ENCODE measurements at places on chromosomes 2 and 18.

DNA sequence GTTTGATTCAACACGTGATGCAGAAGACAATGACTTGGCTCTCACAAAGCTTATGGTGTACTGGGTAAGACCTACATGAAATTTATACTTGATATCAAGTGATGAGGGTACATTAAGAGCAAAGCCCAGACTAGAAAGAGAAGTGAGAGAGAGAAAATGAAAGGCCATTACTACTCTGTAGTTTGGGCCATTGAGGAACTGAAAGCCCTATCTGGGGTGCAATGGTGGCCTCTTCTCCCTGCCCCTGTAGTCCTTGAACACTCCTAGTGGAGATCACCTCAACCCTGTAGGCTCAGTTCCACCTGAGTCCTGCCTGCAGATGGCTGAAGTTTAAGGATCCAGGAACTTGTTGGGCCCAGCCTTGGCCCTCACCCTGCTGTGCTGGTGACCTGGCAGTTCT is 569.8 kb upstream of the MEX3C start:
- DNase-seq, result no peak

DNA sequence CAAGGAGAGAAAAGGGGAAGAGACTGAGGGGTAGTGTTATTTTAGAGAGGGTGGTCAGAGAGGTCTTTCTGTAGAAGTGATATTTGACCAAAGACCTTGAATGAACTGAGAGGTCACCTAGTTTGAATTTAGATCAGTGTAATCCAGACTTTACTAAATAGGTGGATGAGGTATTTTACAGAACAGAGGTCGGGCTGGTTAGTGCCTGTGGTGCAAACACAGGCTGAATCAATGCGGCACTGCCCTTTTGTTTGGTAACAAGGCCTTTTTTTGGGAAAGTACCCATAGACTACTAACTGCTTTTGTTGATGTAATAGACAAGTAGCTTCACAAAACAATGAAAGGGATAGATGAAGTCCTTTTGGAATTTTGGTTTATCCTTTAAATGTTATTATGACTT is 15.9 kb downstream of the RAPGEF4 start:
- DNase-seq, result no peak

- DNase-seq, result no peak
Measured at GRCh38 chr2:43846140-43846793, 7.5 kb downstream of the ABCG8 start.

GRCh38 chr2:219698748-219699439 is 71.5 kb downstream of the SLC4A3 start:
- DNase-seq, result no peak

GRCh38 chr2:75453384-75454240 is 107.1 kb downstream of the EVA1A start:
- no peak for DNase-seq

DNA sequence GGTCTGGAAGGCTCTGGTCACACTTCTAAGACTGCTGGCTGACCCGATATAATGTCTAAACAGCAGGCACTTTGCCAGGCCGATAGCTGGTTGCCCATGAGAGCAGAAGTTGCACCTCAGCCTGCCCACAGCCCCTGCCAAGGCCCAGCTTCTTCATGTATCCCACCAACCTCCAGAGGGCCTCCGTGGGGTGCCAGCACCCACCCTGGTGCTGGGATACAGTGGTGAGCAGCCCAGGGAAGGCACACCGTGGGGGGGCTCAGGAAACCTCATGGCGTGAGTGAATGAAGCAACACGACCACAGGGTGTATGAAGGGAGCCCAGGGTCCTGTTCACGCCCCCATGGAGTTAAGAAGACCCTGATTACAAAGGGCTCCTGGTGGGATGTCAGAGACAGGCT is 16.2 kb upstream of the GLI2 start:
- no peak for DNase-seq

- DNase-seq, result no peak
Measured at GRCh38 chr18:54140641-54141040, 83.8 kb downstream of the MBD2 start.

GRCh38 chr18:12074736-12075135 is 18.9 kb upstream of the ANKRD62 start:
- peak; percentile 16 for DNase-seq

- peak; percentile 63 for DNase-seq
Measured at GRCh38 chr2:84959095-84959565, 11.8 kb upstream of the KCMF1 start.

GRCh38 chr2:173412628-173413027 is 58.0 kb downstream of the CDCA7 start:
- no peak for DNase-seq

- DNase-seq, result no peak
Measured at GRCh38 chr2:152827944-152828343, 109.5 kb downstream of the ARL6IP6 start.

GRCh38 chr2:2926009-2926857 is 451.4 kb downstream of the EIPR1 start:
- no peak for DNase-seq

GRCh38 chr2:120832296-120833070 is 96.8 kb downstream of the GLI2 start:
- DNase-seq, result no peak

DNA sequence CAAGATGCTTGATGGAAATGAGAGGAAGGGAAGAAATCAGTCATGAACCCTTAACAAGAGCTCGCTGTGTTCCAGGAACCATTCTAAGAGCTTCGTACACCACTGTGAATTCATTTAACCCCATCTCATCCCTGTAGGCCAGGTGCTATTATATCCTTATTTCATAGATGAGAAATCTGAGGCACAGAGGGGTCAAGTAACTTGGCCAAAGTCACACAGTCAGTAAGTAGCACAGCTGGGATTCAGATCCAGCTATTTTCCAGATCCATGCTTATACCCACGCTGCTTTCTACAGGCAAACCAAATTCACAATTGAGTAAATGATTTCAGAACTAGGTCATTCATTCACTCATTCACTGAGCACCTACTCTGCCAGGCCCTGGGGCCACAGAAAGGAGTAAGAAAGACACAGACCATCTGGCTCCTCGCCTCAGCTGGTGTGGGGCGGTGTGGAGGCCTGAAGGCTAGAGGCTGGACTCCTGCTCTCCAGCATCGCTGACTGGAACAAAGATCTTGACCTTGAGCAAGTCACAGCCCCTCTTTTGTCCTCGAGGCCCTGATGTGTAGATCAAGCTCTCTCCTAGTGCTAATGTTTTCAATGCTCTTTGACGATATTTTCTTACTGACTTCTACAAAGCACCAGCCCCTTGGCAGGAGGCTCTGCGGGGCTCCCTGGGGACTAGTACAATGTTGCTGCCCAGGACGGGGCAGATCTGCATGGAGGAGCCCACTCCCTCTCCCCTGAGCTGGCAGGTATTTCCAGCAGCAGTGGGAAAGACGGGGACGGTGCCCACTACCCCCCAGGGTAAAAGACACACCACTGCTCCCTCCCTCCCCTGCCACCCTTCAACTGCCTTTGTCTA is 26.5 kb downstream of the STEAP3 start:
- no peak for DNase-seq

Measured in dermis blood vessel endothelial cell (primary cell).